ENCODE measurements at places on chromosomes 2 and 18.
A peak's percentile ranks its signal among the peaks of the same experiment; 100 is the strongest.

- peak; percentile 16 for DNase-seq
Observed at GRCh38 chr18:13800505-13801259, 23.3 kb upstream of the MC5R start.

GRCh38 chr18:62867534-62867933 is 152.2 kb downstream of the PHLPP1 start:
- DNase-seq, result no peak

DNA sequence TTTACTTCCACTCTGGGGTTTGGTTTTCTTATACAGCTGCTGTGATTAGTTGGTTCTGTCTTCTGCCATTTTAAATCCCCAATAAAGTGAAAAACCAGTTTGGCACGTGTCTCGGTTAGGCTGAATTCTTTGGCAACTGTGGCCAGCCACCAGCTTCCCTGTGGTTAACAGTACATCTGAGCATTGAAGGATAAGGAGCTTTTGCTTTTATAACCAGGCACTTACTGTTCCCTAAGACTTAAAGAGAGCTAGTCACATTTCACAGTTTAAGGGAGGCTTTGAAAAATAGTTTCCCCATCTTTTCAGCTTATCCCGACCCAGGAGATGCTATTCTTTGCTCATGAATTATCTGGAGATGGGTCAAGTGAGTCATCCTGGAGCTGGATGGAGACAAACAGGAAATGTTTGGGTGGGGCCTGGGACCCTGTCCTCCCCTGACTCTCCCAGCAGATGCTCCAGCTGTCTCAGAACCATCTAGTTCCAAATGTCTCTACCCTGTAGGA is 57.3 kb upstream of the EML6 start:
- no peak for DNase-seq

- no peak for DNase-seq
Observed at GRCh38 chr2:187679454-187679853, 125.2 kb upstream of the TFPI start.

- no peak for DNase-seq
Observed at GRCh38 chr18:45361125-45361851, 254.0 kb upstream of the SLC14A2 start.

- DNase-seq, result no peak
Observed at GRCh38 chr2:241593271-241593670, 34.7 kb downstream of the BOK start.

GRCh38 chr2:207458582-207458981 is 71.2 kb upstream of the CREB1 start:
- DNase-seq, result no peak

DNA sequence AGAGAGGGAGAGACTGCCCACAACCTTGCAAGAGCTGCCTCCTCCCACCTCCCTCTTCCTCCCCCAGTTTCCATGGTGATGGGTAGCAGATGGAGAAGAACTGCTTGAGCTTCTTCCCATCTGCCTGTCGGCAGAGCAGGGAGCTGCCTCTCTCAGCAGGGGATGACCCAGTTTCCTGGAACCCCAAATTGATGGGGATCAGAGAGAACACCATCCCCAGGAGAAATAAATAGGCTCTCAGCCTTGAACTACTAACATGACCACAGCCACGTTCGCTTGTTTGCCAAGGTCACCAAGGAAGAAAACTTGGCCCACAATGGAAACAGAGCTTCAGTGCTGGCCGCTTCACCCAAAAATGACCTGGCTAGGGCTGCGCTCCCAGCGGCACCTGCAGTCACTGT is 82.2 kb downstream of the ADD2 start:
- no peak for DNase-seq

GRCh38 chr2:179410552-179411356 is 146.1 kb upstream of the SESTD1 start:
- DNase-seq, result no peak

DNA sequence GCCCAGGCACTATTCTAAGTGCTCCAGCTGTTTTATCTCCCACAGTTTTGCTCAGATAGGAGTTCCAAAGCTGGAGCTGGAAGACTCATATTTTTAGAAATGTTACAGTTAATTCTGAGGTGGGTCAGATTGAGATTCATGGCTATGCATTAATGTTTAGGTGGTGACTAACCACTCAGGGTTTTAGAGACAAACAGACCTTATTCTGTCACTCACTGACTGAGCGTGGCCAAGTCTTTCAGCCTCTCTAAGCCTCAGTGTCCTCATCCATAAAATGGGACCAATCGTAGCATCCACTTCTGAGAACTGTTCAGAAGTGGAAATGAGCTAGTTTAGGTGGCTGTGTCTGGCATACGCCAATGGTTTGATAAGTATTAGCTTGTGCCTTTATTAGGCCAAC is 4.3 kb upstream of the CASP8 start:
- no peak for DNase-seq

GRCh38 chr2:108906403-108907077 is 82.5 kb downstream of the EDAR start:
- DNase-seq, result no peak

DNA sequence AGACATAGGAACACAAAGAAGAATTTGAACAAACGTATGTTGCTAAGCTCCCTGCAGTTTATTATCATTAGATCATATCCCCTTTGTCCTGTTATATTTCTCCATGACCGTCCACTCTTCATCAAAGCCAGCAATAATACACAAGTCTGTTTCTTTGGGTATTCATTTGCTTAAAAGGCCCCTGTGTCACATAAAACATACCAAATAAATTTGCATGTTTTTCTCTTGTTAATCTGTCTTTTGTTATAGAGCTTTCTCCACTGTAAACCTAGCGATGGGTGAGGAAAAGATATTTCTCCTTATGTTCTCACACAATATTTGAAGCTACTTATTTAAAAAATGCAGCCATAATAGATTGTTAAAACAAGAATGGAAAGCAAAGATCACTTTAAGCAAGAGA is 42.9 kb upstream of the REL start:
- no peak for DNase-seq

DNA sequence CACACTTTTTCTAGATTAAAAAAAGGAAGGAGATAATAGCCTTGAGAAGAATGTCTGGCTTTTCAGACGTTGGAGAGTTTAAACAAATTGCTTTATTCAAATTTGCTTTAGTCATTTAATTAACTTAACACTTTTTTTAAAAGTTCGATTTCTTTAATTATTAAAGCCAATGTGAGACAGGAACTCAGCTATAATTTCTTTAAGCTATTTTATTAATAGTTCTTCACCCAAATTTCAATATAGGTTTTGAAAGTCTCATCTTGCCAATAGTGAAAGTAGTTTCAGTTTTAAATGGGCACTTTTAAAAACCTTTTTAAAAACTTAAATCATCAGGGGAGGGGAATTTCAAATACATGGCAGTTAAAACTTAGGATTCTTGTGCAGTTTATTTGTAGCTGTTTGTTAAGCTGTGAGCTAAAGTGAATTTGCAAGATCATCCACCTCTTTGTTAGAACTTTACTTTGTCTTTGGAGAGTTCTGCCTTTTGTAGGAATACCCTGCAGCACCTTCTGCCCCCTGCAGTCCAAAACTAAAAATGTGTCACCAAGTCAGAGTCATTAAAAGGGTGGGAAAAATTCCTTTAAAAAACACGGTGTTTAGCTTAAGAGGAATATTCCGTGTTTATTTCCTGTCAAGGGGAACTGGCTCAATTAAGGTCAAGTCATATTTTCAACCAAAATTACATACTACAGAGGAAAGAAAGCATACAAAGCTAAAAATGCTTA is 4.6 kb downstream of the TGIF1 start:
- DNase-seq, result no peak

GRCh38 chr2:10094271-10094814 is 14.1 kb upstream of the CYS1 start:
- DNase-seq, result no peak

DNA sequence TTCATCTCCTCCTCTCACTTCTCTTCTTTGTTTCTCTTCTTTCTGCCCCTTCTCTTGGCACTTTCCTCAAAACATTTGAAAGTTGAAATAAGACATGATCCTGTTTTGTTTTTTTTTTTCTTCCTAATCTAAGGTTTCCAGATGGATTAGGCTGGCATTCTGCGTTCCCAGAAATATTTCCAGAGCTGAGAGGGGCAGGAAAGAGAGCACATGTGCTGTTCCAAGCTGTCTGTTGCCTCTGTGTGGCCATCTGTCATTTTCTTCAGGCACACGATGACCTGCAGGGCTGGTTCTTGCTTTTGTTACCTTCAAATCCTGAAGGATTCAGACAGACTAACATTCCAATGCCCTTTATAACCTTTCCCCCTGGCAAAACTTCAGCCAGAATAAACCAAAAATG is 142.9 kb downstream of the RNF144A start:
- DNase-seq, result no peak

- peak; percentile 28 for DNase-seq
Observed at GRCh38 chr2:217610401-217610814, 392.4 kb downstream of the TNS1 start.

DNA sequence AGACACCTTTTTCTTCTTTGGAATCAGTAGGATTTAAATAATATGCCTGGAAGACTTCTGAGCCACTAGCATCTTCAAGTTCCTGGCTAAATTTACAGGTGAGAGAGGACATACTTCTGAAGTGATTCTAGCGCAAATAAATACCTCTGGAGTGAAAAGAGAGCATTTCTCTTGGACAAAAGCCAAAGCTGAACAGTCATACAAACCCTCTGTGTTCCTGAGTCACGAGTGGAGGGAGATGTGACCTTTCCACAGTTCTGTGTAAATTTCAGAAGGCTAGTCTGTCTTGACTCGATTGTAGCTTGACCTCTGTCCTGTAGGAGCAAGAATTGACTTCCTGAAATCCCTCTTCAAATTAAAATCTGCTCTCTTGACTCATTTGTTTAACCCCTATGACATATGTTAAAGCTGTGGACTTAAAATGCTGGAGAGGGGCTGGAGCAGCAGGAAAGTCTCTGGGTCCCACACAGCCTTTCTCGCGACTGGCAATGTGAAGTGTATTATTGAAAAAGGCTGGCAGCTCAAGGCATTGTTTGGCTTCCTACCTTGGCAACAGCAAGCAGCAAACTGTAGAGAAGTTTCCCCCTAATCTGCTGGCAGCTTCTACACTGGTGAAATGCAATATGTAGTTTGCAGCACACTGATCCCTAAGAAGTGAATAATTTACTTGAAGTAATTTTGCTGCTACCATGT is 79.6 kb upstream of the GCFC2 start:
- no peak for DNase-seq

- no peak for DNase-seq
Observed at GRCh38 chr18:76209597-76209996, 285.4 kb downstream of the ZNF516 start.

DNA sequence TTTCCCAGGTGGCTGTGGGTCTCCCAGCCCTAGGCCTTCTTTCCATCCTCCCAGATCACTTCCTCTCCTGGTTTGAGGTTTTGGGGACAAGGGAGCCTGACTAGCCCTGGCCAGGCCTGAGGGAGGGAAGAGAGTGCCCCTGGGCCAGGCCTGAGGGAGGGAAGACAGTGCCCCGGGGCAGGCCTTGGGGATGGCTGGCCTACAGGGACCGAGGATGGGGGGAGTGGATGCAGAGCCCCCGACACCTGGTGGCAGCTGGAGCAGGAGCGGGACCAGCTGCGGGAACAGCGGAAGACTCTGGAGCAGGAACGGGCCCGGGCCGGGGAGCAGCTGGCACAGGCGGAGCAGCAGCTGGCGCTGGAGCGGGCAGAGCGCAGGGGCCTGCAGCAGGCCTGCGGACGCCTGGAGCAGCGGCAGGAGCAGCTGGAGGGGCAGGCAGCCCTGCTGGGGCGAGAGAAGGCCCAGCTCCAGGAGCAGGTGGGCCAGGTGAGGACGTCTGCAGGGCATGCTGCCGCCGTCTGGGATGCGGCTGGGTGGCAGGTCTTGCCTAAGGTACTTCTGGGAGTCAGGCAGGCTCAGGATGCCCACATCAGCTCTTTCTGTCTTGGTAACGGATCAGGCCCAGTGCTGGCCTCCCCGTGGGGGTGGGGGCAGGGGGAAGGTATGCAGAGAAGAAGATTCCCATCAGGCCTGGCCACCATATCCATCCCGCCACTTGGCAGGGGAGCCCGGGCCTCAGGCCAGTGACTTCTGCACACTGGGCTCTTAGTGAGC is 29.2 kb downstream of the CROCC2 start:
- no peak for DNase-seq

DNA sequence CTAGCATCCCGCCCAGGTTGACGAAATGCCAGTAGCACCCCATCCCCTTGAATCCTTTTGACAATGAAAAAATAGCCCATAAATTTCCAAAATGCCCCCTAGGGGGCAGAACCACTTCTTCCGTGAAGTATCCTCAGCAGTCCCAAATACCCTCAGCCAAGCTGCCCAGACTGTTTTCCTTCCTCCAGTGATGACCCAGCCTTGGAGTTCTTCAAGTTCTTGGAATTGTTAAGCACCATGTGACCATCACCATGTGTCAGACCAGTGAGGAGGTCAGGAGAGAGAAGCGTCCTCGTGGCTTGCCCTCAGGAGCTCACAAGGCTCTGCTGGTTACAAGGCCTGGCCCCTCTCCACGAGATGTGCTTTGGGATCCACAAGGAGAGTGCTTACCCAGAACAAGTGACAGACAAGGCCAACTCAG is 1.4 kb upstream of the SLC23A3 start:
- no peak for DNase-seq

- DNase-seq, result no peak
Observed at GRCh38 chr2:149800624-149801542, 213.3 kb upstream of the MMADHC start.

- DNase-seq, result no peak
Observed at GRCh38 chr2:231904161-231904611, 22.0 kb downstream of the NPPC start.

DNA sequence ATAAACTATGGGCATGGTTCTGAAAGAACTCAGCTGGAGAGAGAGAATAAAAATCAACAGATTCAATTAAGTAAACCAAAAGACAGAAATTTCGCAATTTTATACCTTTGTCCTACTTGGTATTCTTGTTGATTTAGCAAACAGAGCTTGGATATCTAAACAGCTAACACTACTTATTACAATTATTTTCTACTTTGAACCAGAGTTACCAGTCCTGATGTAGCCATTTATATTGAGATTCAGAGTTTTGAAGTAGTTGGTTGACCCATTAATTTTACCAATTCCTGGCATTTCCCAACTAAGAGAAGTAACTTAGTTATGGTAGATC is 48.9 kb downstream of the ASXL2 start:
- DNase-seq, result no peak

DNA sequence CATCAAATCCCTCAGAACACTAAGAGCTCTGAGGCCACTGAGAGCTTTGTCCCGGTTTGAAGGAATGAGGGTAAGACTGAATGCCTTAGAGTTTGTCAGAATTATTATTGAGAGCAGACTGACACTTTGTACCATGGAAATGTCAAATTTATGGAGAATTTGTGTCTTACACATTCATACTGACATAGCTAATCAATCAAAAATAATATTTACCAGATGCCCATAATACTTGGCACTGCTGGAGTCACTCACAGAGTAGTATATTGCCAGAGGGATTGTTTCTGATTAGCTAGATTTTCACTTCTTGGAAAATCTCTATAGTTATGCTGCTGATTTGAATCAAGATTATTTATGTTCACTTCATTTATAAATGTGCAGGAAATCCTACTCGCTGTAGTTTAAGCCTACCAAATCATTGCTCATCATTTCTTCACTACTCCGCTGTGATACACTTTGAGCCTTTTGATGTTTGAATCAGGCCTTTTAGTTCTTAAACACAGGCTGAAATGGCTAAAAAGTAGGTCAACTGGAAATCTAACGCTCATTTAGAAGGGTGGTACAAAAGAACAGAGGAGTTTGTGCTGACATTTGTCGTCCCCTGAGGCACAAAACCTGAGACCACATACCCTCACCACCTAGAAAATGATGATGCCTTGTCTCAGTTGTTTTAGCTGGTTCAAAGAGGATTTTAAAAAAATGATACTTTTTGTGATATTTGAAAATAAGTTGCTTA is 96.1 kb upstream of the CSRNP3 start:
- no peak for DNase-seq

Data from activated T-helper 1 cell treated with anti-CD3 and anti-CD28 coated beads, Interleukin-12 subunit alpha, Interleukin-12 subunit beta, Interleukin-2, Interleukin-4 antibody, amounts not matched to agents 30 ng/mL and 10 ng/mL and 1 ng/mL, durations not matched to agents 14 hours and 24 hours and 36 hours (primary cell).